ENCODE measurements at places on chromosomes 5 and 9.

GRCh38 chr9:13665418-13666066, 386.1 kb upstream of the MPDZ start:
- peak; percentile 26 for DNase-seq

DNA sequence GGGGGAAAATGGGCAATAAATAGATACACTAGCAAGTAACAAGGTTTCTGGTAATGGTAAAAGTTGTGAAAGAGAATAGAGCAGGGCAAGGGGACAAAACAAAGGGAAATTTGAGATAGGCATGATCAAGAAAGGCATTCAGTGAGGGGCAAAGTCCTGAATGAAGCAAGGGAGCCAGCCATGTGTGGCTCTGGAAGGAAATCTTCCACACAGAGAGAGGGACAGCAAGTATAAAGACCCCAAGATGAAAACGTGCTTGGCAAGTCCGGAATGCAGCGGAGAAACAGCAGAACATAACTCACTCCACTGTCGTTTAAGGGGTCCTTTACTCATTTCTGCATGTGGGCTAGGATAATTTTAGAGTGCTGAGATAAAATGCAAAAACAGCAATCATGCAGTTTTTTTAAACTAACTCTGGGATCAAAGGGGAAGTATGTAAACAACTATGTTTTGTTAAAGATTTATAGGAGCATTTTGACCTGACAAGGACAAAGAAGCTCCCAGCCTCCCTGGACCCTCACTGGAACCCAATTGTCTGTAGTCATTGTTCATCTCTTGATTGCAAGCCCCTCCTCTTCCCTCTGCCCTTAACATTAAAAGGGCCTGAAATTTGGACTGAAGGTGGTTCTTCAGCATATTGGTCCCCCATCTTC, 22.9 kb upstream of the AOPEP start:
- DNase-seq: no peak

GRCh38 chr5:25744908-25745307, 1100.1 kb upstream of the CDH10 start:
- DNase-seq: no peak

DNA sequence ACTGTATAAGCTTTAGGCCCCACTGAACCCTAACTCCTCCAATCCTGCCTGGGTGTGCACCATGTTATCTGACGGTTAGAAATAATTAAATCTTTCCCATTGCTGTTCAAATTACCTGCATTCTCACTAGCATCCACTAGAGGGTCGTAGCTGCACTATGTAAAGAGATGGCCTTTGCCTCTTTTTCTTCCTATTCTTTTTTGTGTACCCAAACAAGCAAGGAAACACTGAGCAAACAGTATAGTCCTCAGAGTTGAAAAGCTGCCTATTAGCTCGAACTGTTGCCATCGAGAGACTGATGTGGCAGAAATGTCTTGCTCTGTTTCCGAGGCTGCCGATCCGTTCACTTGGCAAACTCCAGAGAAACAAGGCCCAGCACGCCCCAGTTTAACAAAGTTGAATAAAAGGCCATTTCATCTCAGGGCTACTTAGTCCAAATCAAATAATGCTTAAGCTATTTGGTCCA, 163.8 kb upstream of the TRPM3 start:
- peak; percentile 71 for DNase-seq

GRCh38 chr9:96321515-96321914, 19.5 kb upstream of the HSD17B3 start:
- DNase-seq: no peak

GRCh38 chr5:62560786-62561185, 17.8 kb upstream of the LRRC70 start:
- no peak for DNase-seq

DNA sequence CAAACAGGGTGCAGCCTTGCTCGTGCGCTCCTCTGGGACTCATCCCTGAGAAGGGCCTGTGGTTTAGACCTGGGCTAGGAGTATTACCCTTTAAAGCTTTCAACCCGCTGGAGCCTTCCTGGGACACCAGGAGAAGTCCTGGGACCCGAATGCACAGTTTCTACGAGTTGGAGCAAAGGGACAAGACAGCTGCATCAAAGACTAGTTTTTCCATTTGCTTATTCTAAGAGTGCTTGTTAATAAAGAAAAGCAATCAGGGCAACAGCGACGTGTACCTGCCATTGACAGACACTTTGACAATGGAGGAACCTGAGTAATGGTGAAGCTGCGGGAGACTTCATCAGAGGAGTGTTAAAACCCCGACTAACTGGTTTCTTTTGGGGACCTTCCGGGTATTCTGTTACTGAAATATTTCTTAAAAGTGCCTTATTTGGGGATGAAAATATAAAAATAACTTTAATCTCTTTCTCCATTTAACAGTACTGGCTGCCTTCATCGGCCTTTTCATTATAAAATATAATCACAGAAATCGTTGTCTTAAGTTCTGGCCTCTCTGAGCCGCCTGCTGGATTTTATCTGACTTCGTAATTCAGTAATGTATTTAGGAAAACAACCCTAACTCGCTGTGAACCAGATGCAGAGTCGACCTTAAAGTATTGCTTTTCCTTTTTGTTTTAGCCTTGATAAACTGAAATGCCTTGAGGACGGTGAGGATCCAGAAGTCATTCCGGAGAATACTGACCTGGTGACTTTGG, 732 bp downstream of the SNAPC3 start:
- peak; percentile 50 for DNase-seq

DNA sequence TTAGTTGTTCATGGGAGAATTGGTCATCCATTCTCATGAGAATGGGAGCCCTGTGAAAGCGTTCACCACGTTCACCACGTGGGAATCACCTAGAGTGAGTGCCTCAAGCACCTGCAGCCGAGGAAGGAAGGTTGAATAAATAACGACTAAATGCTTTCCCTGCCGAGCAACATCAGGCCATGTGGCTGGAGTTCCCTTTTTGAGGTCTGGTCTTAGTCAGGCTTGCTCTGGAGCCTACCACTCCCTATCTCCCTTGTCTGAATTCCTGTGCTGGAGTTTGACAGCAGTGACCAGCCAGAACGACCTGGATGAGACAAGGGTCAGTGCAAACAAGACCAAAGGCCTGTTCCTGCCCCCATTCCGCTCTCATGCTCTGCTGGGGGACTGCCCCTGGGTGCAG, 28.5 kb downstream of the KCNMB1 start:
- DNase-seq: no peak

GRCh38 chr5:2744485-2744884, 7.0 kb downstream of the IRX2 start:
- DNase-seq: peak; percentile 32

GRCh38 chr5:4571248-4571948, 568.7 kb upstream of the ADAMTS16 start:
- no peak for DNase-seq

DNA sequence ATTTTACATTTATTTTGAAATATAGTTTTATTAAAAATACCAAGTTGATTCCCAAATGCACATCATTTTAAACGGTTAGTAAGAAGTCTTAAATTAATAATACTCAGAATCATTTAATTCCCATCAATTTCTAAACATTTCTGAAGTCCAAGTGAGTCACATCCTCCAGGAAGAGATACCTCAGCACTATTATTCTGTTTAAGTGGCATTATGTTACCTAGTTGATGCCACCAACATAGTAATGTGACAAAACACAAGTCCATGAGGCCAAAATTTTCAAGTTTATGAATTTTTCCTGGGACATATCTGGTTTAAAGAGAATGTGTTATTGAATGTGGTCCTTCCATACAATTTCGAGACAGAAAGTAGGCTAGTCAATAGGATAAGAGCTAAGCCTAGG, 1348.3 kb upstream of the CDH9 start:
- DNase-seq: no peak

DNA sequence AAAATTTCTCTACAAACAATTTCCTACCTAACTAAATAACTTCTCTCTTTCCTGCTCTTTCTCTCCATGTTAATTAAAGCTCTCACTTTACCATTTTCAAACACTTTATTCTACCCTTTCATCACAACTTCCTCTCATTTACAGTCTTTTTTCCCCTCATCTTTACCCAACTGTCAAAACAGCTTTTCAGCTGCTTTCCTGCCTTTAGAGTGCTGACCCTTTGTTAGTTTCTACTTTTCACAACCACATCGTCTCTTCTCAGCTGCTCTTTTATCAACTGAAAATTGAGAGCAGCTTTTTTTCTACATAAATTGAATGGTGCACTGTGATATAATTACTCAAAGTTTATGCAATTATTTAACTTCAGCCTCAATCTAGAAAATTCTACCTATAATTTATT, 3.1 kb upstream of the HOMER1 start:
- no peak for DNase-seq

GRCh38 chr5:6576861-6577501, 55.9 kb downstream of the NSUN2 start:
- DNase-seq: peak; percentile 58

DNA sequence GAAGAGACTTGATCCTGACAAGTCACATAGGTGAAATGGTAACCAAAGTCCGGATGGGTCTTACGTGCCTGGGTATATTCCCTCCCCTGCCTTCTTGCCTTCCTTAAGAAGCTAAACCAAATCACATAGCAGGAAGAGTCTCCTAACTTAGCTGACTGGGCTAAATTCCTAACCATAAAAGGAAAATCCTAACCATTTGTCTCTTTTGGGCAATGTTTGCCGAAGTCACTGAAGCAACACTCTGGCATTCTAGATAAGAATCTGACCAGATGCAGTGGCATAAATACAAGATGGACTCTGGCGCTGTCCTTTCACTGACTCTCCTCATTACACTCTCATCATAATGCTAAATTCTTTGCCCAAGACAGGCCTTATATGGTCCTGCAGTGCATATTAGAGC, 625.5 kb upstream of the RORB start:
- DNase-seq: no peak

DNA sequence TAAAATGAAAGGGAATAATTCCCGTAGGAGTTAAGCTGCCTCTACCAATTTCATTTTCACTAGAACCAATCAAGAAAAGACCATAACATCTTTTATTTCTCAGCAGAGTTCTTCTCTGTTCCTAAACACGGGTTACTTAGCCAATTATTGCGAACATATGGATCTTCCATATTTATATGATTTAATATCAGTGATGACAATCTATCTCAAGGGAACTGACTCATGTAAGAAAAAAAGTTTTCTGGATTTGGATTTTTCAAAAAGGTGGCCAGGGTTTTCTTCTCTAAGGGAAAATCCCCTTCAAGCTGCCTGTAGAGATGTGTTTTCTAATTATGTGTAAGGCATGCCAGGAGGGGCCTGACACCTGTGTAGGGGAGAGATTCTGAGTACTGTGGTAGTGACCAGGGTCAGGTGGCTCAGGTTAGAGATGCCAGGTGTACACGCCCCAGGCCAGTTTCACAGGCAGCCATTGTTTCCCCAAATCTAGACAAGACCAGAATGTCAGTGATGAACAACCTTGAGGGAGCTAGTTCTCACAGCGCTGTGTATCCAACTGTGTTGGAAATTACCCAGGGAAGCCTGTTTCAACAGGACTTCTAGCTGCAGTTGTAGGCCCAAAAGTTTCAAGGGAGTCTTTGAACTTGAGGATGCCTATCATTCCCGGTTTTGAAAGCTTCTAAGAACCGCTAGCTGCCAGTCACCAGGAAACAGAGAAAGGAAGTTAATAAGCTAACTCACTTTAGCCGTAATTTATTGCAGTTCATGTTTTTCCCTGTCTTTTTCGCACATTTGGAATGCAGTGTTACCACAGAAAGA, 572.5 kb upstream of the RGMB start:
- DNase-seq: no peak

- DNase-seq: peak; percentile 74
Observed at GRCh38 chr9:126411225-126411947, 84.8 kb downstream of the MVB12B start.

DNA sequence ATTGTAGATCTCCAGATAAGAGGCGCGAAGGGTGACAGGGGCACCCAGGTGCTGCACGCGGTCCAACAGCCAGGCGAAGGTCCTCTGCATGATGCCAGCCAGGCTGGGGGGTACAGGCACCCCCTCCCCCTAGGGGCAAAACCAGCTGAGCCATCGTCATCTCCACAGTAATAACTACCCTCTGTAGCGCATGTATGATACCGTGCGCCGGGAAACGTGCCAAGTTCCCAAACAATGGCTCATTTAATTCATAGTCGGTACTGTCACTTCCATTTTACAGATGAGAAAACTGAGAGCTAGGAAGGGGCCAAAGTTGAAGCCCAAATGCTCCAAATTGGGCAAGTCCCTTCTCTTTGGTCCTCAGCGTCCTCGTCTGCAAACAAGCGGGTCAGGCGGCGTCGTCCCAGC, 1.5 kb downstream of the KIF12 start:
- DNase-seq: no peak

GRCh38 chr5:50978924-50979323, 312.5 kb downstream of the PARP8 start:
- no peak for DNase-seq

DNA sequence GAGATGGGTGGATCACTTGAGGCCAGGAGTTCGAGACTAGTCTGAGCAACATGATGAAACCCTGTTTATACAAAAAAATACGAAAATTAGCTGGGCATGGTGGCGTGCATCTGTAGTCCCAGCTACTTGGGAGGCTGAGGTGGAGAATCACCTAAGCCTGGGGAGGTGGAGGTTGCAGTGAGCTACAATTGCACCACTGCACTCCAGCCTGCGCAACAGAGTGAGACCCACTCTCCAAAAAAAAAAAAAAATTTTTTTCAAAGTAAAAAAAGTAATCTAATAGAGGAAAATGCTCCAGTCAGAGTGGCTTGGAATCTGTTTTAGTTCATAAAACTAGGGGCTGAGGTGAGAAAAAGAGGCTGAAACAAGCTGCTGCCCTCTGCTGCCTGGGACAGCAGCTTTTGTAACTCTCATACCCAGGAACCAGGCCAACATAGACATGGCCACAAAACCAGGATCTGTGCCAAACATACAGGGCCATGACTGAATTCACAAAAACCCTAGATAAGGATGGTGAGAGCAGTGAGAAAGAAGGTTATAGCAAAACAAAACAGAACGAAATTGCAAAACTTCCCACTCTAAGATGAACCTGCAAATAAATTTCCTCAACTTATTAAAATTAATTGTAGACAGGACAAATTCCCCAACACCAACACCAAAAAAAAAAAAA, 13.1 kb upstream of the DCAF12 start:
- peak; percentile 90 for DNase-seq

- DNase-seq: no peak
Observed at GRCh38 chr5:27313549-27313948, 275.2 kb upstream of the CDH9 start.

GRCh38 chr5:162052676-162053075, 14.9 kb upstream of the GABRG2 start:
- DNase-seq: no peak

DNA sequence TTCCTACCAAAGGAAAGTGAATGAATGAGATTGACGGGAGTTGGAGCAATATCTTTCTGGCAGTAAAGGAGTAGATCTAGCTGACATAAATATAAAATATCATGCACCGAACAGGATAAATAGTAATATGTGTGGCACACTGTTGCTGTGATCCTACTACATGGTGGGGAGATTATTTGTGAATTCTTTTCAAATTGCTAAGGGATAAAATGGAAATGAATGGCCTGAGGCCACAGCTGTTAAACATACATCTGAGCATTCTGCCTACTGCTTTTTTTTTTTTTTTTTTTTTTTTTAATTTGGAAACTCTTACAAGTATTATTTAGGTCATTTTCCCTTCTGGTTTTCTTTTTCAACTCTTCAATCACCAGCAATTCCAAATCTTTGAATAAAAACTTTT, 66.8 kb downstream of the MEF2C start:
- DNase-seq: no peak

- no peak for DNase-seq
Observed at GRCh38 chr9:115296831-115297565, 179.0 kb upstream of the TNC start.

All from astrocyte of the spinal cord (primary cell).